ENCODE measurements at places on chromosomes 1 and 21. TPM values are rescaled to one million over a fixed set of nuclear protein-coding genes. Genes with fewer than 3 reads are reported as not detected.

GRCh38 chr1:213714645-213715044 is 273.1 kb upstream of the PROX1 start:
- DNase-seq: no peak

GRCh38 chr1:14424325-14425002 is 174.0 kb upstream of the KAZN start:
- no peak for DNase-seq

- DNase-seq: no peak
Measured at GRCh38 chr1:84737590-84737989, 47.3 kb upstream of the SSX2IP start.

- no peak for DNase-seq
Measured at GRCh38 chr1:169161496-169162194, 55.2 kb downstream of the ATP1B1 start.

DNA sequence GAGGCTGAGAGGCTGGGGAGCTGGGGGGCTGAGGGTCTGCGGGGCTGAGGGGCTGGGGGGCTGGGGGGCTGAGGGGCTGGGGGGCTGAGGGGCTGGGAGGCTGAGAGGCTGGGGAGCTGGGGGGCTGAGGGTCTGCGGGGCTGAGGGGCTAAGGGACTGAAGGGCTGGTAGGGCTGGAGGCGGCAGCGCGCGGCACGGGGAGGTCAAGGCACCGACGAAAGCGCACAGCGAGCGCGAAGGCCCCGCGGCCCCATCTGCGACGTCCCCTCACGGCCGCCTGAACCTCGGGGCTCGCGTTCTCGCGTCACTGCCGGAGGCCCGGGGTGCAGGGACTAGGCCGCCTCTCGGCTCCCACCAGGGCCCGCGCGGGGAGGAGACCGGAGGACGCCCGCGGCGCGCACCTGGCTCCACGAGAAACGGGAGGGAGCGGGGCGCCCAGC is 356 bp downstream of the INTS11 start:
- no peak for DNase-seq

GRCh38 chr21:26421724-26422123 is 151.4 kb downstream of the CYYR1 start:
- no peak for DNase-seq

The RIPK4 gene
- total RNA-seq: 0.11 TPM

The IVL gene
- total RNA-seq: not detected

The TTLL7 gene
- total RNA-seq: 7.8 TPM

The NBPF20 gene
- total RNA-seq: 0.88 TPM

The ZNF670 gene
- 1.5 TPM for total RNA-seq

The UMODL1 gene
- 0.08 TPM for total RNA-seq

Data from left ventricle myocardium inferior (tissue), 1 donor.